ENCODE measurements at places on chromosomes 13 and 19.

GRCh38 chr19:46602392-46603194 is 1.5 kb downstream of the CALM3 start:
- DNase-seq = no peak

GRCh38 chr13:61110732-61111131 is 304.9 kb downstream of the PCDH20 start:
- DNase-seq = no peak

- no peak for DNase-seq
Observed at GRCh38 chr19:30089086-30089665, 147.1 kb downstream of the URI1 start.

DNA sequence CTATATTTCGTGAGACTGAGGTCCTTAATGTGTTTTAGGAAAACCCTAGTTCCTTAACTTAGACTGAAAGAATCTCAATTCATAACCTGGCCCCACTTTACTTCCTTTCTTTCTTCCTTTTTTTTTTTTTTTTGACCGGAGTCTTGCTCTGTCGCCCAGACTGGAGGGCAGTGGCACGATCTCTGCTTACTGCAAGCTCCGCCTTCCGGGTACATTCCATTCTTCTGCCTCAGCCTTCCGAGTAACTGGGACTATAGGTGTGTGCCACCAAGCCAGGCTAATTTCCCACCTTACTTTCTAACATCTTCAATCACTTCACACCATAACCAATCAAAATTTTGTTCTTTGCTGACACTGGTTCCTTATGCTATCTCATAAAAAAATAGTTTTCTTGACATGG is 2097.0 kb downstream of the PCDH9 start:
- no peak for DNase-seq

DNA sequence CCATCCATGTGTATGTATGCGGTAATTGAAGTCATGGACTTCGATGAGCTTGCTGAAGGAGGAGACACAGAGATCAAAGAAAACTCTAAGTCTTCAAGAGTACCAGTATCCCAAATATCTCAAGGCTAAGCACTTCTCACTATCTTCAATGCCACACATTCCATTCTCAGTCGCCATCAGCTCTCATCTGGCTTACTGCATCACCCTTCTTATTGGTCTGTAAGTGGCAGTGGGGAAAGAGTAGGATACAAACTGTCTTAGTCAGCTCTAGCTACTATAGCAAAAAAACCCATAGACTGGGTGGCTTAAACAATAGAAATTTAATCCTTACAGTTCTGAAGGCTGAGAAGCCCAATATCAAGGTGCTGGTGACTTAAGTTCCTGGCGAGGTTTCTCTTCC is 218.7 kb downstream of the POSTN start:
- no peak for DNase-seq

GRCh38 chr19:52946322-52947310 is 16.1 kb downstream of the ZNF816 start:
- DNase-seq = no peak

DNA sequence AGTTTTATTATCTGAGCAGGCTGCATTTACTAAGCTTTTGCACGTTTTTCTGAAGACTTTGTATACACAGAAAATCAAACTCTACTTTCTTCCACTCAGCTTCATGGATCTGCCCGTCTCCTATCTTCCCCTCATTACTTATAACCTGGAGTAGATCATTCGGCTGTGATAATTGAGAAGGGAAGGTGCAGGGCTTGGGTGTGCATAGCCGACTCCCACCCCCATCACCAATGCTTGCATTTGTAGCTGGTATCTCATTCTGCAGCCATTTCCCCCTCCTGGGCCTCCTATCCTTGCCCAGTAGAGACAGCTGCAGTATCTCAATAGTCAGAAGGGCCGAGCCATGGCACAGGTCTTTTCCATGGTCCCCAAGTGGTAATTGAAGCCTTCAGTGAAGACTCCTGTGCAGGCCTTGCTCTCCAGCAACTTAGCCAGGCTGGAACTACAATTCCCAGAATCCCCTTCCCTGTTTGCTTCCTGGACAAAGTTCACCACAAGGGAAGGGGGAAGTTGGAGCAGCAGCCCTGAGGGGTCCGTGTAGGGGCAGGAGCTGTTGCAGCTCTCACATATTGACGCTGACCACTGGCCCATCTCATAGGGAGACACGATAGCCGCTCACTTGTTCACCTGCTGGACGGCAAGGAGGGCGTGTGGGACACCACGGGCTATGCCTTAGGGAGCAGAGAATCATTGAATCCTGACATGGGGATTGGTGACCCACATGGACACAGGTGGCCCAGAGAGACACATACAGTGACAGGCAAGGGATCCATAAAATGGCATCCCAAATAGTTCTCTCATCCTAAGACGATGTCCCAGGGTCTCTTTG is 2.1 kb upstream of the SIGLEC8 start:
- DNase-seq = no peak

DNA sequence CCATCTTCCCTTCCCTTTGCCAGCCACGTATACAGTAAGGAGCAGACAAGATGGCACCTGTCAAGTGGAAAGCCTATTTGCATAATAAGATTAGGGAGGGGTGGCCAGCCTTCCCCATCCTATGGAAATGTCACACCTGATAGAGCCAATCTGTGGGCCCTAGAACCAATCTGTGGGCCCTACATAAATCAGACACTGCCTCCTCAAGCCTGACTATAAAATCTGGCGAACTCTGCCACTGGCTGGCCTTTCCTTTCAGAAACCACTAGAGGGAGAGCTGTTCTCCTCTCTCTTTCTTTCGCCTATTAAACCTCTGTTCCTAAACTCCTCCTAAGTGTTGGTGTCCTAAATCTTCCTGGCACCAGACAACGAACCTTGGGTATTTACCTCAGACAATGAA is 231.5 kb upstream of the KLHL1 start:
- no peak for DNase-seq

- DNase-seq = no peak
Observed at GRCh38 chr19:45173816-45174215, 4.2 kb downstream of the TRAPPC6A start.

DNA sequence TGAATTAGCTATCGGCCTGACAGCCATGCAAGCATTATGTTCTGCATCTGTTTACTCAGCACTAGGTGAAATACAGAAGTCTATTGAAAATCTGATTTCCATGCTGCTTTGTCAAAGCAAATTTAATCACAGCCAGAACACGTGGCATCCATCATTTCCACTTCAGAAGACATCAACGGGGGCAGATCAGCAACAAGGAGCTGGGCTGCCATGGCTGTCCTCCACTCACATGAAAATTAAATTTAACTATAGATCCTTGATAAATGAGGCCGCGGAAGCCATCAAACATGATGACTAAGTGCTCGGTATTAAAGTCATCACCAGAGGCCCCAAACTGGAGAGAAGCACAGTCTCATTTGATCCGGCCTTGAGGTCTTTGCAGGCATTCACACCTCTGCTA is 443.5 kb downstream of the HS6ST3 start:
- no peak for DNase-seq

- DNase-seq = no peak
Observed at GRCh38 chr13:96700657-96701056, 293.6 kb downstream of the OXGR1 start.

DNA sequence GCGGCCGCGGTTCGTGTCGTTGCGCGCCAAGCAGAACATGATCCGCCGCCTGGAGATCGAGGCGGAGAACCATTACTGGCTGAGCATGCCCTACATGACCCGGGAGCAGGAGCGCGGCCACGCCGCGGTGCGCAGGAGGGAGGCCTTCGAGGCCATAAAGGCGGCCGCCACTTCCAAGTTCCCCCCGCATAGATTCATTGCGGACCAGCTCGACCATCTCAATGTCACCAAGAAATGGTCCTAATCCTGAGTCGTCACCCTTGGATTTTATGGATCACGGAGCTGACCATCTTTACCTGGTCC is 475 bp downstream of the MRPL57 start:
- no peak for DNase-seq
